Hematopoietic multipotent progenitor cell treated with erythropoietin and hydrocortisone succinate and interleukin-3 and kit ligand, for 15 days (in vitro differentiated cells): ENCODE measurements at places on chromosomes 16 and 17.
A peak's percentile ranks its signal among the peaks of the same experiment; 100 is the strongest.

- no peak for DNase-seq
Observed at GRCh38 chr16:57830890-57831484, 28.7 kb upstream of the KIFC3 start.

DNA sequence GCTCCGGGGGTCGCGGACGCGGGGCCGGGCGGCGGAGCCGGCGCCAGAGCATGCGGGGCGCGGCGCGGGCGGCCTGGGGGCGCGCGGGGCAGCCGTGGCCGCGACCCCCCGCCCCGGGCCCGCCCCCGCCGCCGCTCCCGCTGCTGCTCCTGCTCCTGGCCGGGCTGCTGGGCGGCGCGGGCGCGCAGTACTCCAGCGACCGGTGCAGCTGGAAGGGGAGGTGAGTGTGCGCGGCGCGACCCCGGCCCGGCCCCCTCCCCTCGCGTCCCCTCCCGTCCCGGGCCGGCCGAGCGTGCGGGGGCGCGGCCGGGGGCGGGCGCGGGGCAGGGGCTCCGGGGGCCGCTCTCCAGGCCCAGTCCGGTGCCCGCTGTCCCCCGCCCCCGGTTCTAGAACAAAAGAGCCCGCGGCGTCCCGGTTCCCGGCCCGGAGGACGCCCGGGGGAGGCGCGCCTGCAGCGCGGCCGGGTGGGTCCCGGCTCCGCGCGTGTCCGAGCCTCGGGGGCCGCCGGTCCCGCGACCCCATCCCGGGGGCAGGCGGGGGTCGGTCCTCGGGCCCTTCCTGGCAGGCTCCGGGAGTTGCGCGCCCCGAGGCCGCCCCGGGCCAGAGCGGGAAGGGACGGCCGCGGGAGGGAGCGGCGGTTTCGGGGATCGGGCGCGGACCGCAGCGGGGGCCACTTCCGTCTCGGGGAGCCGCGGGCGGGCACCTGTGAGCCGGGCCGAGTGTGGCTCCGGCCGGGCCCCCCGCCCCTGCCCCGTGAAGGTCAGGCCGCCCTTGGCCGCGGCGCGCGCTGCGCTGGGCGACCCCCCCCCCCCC lies 563 bp downstream of the METRNL start:
- no peak for DNase-seq

GRCh38 chr17:28317966-28318758 lies 838 bp upstream of the TMEM97 start:
- DNase-seq = no peak

GRCh38 chr17:74089869-74090464 lies 113.5 kb upstream of the RPL38 start:
- DNase-seq = peak; percentile 50

- DNase-seq = no peak
Observed at GRCh38 chr16:49556606-49557446, 183.2 kb downstream of the C16orf78 start.

- no peak for DNase-seq
Observed at GRCh38 chr17:82664701-82665182, 16.5 kb upstream of the WDR45B start.

DNA sequence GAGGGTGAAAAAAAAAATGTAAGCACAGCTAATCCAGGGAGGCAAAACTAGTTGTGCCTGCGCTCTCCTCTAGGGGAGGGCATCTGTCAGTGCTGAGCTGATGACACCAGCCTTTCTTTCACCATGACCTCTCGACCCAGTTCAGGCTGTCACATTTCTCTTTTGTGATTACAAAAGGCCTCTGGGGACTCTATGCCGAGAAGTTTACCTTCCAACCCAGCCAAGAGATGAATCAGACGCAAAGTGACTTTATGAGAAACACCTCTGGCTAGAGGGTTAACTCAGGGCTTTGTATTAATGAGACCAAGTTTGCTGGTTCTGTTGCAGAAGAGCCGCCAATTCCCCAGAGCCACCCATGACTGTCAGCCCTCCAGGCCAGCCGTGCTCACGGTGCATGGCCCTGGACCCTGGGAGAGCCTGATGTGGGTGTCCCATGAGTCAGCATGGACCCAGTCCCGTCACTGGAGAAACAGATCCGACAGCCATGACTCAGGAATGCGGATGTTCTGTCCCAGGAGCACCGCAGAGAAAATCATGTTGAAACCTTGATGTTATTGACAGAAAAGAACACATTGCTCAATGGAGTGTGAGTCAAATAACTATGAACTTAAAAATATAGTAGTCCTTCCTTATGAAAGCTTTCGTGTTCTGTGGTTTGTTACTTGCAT lies 437.2 kb downstream of the HS3ST3B1 start:
- DNase-seq = no peak

- DNase-seq = peak; percentile 38
Observed at GRCh38 chr16:495127-495748, 32.3 kb upstream of the CAPN15 start.

DNA sequence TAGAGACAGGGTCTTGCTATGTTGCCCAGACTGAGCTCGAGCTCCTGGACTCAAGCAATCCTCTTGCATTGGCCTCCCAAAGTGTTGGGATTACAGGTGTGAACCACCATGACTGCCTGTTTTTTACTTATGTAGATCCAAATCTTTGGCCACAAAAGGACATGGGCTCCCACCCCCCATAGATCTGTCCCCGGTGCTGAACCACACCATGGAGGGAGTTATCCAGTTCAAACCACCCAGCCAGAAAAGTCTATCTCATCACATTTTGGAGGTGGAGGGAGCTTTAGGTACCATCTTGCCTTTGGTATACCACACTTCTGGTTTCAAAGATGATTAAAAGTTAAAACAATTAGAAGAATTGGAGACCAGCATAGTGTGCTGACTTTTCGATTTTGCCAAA lies 26.2 kb downstream of the SHISA9 start:
- DNase-seq = no peak

DNA sequence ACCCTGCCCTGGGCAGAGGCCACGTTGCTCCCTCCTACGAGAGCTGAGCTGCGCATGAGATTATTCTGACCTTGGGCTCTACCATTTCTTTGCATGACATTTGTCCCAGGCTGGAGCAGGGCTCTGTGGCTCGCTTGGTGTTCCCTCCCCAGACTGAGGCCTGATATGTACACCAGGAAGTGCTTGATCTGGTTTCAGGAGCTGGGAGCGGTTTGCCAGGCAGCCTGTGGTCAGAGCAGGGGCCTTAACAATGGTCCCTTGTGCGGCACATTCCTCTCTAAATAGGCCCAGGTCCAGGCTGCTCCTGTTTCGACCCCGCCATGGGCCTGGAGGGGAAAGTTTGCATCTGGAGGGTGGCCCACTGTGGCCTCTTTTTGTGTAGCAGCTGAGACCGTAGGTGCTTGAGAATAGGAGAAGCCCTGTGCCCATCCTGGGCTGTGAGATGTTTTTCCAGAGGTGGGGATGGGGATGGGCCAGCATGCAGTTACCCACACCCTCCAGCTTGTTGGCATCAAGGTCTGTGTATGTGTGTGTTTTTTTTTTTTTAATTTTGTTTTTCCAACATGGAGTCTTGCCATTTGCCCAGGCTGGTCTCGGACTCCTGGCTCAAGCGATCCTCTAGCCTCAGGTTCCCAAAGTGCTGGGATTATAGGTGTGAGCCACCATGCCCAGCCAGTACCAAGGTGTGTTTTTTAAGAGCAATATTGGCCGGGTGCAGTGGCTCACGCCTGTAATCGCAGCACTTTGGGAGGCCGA lies 253.9 kb downstream of the SEC14L1 start:
- DNase-seq = no peak

- DNase-seq = no peak
Observed at GRCh38 chr16:70651524-70651923, 5.2 kb downstream of the IL34 start.

DNA sequence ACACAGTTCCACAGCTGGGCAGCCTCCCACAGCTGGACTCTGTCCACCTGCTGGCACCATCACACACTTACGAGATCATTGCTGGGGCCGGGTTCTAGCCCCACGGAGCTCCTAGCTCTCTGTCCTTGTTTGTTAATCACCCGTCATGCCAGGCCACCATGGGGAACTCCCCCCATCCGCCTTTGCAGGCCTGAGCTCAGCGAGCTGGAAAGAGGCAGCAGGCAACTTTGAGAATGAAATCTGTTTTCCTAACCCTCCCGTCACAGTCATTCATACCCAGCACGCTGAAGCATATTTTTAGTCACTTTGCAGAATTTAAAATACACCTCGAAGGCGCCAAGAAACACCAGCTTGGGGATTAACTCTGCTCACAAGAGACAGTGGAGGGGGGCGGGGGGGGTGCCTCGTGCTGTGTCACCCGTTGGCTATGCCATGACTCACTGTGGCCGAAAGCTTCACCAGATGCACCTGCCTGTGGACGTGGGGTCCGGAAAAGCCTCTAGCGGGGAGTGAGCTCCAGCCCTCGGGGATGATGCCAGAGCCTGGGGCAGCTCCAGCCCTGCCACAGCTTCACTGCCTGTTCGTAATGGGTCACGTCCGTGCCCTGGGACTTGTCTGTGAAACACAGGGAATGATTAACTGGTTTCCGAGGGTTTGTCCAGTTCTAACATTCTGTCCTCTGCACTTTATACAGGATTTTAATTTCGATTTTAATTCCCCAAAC lies 1.4 kb upstream of the SPNS2 start:
- no peak for DNase-seq

- no peak for DNase-seq
Observed at GRCh38 chr16:9681508-9681907, 500.7 kb downstream of the GRIN2A start.

DNA sequence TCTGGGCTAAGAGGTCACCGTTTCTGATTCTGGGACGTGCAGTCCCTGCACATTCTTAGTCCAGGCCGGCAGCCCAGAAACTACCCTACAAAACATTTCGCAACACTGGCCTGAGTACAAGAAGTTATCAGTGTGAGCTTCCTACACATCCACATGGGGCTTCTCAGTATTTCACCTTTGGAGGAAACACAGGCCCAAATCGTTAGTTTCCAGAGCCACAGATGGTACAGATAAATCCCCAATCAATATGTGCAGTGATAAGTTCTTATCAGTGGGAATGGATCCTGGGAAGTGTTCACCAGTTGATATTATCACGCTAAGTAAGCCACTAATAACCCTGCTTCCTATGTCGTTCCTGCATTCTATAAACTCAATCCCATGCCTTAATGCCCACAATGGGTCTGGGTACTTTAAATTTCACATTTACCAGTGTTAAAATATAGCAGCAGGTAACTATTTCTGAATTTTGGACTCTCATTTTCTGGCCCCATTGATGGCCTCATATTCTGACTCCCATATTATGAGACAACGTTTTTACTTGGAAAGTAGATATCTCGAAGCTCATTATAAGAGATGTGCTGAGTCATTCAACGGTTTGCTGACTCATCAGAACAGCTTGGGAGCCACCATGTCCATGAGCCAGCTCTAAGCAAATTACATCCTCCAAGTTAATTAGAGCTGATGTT lies 370.2 kb upstream of the MAF start:
- peak; percentile 6 for DNase-seq

- DNase-seq = no peak
Observed at GRCh38 chr17:15154618-15155017, 110.5 kb downstream of the PMP22 start.

DNA sequence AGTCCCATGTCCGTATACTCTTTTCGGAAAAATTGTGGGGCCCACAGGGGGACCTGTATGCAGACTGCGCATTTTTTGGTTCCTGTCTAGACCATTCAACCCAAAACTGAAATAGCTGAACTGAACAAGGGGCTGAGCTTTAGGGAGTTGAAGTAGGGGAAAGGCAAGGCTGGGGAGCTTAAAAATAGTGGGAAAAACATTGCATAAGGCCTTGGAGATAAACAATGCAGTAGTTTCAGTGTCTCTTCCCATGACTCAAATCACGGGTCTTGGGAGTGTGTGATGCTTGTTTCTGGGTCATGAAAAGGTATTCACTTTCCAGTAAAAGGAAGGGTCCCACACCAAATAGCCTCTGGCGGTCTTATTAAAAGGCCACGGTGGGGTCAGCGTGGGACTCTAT lies 402.8 kb upstream of the SALL1 start:
- DNase-seq = no peak

- DNase-seq = no peak
Observed at GRCh38 chr17:32523017-32523680, 36.4 kb downstream of the CDK5R1 start.

DNA sequence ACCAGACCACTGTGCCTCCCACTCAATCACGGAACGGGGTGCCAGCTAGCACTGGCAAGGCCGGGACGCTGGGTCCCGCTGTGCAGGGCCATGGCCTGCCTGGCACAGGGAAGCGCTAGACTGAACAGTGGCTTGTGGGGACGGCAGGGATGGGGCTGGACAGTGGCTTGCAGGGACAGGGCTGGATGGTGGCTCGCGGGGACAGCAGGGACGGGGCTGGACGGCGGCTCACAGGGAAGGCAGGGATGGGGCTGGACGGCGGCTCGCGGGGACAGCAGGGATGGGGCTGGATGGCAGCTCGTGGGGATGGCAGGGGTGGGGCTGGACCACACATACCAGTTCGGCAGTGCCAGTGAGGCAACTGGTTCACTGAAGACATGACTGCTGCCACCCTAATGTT lies 32.6 kb downstream of the LMF1 start:
- no peak for DNase-seq
